ENCODE measurements at places on chromosomes 13 and 19.

- no peak for DNase-seq
Observed at GRCh38 chr19:47226426-47227351, 4.3 kb downstream of the BBC3 start.

- DNase-seq: no peak
Observed at GRCh38 chr13:42807866-42808265, 26.5 kb downstream of the FAM216B start.

- DNase-seq: no peak
Observed at GRCh38 chr19:48284896-48285295, 15.0 kb downstream of the ZNF114 start.

DNA sequence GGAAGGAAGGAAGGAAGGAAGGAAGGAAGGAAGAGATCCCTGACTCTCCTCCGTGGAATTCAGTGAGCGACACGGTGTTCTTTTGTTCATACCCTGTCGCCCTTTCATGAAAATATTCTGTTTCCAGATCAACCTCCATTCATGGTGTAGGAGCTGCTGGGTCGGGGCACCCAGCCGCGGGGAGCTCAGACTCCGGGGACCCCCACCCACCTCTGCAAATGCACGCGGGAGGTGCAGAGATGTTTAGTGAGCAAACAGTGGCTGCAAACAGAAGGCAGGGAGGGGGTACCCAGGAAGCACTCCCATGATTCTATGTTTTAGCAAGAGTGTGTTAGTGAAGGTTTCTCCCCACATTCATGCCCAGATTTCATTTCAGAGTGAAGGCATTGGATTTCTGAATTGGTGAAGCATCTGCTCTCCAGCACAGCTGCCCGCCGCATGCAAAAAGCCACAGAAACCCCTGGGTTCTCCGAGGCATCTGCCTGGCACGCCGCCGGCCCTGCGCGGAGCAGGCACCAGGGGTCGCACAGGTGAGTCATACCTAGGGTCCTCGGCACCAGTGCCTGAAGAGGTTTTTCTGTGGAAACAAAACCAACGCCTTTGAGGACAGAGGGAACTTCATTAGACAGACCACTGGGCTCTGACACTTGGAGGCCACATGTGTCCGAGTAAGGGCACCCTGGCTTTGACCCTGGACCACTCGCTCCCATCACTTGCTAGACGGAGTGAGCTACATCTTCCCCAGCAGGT, 80.6 kb downstream of the ZNF557 start:
- DNase-seq: no peak

- DNase-seq: no peak
Observed at GRCh38 chr13:97422118-97423054, 11.6 kb upstream of the RAP2A start.

- no peak for DNase-seq
Observed at GRCh38 chr13:81927347-81927746, 1586.4 kb upstream of the SPRY2 start.

DNA sequence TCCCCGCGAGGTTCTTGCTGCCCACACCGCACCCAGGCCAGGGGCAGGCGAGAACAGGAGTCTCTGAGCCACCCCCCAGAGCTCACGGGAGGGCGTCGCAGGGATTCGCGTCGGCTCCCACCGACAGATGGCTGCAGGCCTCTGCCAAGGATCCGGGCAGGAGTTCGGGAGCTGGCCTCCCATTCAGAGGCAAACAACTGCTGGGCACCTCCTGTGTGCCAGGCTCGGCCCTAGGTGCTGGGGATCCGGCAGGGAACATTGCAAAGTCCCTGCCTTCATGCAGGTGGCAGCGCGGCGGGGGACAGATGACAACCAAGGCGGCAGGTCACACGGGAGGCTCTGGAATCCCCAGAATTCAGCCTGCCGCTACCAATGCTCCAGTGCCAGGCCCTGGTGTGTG, 25.3 kb downstream of the LRRC4B start:
- no peak for DNase-seq

- no peak for DNase-seq
Observed at GRCh38 chr13:34430294-34430693, 511.8 kb upstream of the NBEA start.

DNA sequence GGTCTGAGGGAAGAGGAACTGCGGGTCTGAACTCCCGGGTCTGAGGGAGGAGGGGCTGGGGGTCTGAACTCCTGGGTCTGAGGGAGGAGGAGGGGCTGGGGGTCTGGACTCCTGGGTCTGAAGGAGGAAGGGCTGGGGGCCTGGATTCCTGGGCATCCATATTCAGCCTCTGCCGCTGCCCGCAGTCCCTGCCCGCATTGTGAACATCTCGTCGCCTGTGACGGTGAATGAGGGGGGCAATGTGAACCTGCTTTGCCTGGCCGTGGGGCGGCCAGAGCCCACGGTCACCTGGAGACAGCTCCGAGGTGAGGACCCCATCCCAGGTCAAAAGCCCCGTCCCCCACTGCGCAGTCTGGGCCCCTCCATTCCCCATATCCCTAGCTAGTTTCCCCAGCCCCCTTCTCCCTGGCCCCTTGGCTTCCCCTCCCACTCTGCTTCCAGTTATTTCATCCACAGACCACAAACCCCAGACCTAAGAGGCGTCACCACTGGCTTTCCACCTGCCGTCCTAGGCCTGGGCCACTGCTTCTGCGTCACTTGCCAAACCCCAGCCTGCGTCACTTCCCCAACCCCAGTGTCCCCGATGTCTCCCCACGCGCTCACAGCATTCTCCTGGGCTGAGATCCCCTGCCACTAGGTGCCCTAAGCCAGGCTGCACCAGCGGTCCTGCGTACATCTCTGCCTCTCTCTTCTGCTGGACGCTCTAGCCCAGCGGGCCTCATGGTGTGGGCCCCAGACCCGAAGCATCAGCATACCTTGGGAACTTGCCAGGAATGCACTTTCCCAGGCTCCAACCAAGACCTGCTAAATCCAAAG, 13.9 kb downstream of the IGLON5 start:
- DNase-seq: no peak

- DNase-seq: no peak
Observed at GRCh38 chr13:113631341-113632095, 26.5 kb downstream of the ATP4B start.

- no peak for DNase-seq
Observed at GRCh38 chr13:24179486-24179850, 18.9 kb downstream of the SPATA13 start.

GRCh38 chr19:48926909-48927308, 6.6 kb upstream of the DHDH start:
- peak; percentile 26 for DNase-seq

DNA sequence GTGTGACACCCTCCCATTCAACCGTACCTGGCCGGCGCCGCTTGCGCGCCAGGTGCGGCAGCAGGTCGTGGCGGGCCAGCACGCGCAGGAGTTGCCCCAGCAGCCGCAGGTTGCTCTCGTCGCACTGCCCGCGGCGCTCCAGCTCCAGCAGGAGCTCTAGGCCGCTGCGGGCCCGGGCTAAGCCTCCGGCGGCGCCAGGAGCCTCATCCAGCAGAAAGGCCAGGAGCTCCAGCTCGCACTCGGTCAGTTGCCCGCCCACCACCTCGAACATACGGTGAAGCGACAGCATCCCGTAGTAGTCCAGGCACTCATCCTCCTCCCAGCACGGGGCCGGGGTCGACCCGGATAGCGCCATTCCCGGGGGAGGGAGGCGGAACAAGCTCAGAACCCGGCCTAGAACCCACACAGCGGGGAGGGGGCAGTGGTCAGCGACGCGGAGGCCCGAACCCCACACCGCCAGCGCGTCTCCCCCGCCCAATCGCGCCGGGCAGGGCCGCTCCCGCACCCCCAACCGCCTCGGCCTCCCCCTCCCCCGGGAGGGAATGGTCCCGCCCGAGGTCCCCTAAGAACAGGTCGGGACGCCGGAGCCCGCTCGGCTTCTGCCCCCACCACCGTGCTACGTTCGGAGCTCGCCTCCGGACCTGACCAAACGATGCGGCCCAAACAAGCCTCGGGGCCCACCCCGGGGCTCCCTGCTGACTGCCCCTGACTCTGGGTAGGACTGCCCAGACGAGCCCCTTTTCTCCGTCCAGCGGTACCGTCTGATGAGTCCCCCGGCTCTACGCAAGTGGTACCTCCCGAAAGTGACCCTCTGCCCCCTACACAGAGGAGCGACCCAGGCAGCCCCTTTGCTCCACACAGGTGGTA, 591 bp downstream of the DEDD2 start:
- DNase-seq: no peak

GRCh38 chr19:12052497-12053169, at the start of gene ZNF878:
Gene ZNF878 (minus strand): TSS chr19:12052961. CDS start chr19:12052801, 160 bp downstream.
- peak; percentile 33 for DNase-seq

- DNase-seq: no peak
Observed at GRCh38 chr19:11551603-11552235, 7.3 kb downstream of the ELOF1 start.

- no peak for DNase-seq
Observed at GRCh38 chr19:5369304-5369703, 28.7 kb upstream of the PTPRS start.

DNA sequence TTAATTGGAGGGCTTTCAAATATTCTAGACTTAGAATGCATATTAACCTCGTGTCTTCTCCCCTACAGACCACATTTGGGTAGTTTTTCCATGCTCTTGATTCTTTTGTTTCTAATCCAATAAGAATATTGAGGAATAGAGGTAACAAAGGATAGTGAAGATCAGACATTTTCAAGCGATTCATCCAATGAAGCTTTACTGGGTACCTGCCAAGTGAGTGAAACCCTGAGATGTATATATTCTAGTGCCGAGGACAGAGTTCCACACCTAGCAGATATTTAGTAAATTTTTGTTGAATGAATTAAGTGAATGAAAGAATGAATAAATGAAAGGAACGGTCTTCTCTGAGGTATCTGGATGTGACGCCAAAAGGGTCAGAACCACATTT, 442 bp upstream of the RFC3 start:
- DNase-seq: no peak

GRCh38 chr19:4962085-4962619, 6.8 kb upstream of the KDM4B start:
- DNase-seq: no peak

GRCh38 chr13:42395086-42395821, 123.3 kb downstream of the AKAP11 start:
- no peak for DNase-seq

GRCh38 chr19:6773323-6773931, 919 bp downstream of the VAV1 start:
- DNase-seq: peak; percentile 50

DNA sequence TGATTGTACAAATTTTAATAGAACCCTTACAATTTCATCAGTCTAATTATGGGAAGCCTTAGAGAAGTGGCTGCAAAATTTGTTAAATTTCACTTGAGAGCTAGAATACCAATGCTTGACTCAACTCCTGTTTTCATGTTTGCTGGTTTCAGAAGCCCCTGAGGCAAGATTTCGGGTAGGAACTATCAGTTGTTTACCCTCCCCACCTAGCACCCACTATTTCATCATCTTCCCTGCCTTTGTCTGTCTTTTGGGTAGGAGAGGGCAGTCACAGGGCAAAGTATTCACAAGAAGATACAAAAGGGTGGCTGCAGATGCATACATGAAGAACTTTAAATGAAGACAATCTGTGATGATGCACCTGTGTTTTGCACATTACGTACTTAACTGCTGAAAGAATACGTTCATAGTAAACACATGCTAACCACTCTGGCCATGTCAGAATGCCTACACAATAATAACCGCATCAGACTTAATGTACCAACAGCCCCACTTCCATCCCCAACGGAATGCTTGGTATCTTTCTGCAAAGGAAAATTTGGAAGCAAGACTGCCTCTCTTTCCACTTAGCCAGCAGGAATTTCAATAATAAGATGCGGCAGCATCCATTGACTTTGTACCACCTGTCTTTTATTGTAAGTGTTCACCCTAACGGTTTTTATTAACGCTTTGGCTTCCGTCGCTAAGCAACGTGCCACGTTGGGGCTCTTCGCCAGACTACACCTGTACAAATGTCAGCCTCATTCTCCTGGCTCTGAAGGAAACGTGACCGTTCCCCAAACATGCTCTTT, 30.4 kb downstream of the TPT1 start:
- no peak for DNase-seq

DNA sequence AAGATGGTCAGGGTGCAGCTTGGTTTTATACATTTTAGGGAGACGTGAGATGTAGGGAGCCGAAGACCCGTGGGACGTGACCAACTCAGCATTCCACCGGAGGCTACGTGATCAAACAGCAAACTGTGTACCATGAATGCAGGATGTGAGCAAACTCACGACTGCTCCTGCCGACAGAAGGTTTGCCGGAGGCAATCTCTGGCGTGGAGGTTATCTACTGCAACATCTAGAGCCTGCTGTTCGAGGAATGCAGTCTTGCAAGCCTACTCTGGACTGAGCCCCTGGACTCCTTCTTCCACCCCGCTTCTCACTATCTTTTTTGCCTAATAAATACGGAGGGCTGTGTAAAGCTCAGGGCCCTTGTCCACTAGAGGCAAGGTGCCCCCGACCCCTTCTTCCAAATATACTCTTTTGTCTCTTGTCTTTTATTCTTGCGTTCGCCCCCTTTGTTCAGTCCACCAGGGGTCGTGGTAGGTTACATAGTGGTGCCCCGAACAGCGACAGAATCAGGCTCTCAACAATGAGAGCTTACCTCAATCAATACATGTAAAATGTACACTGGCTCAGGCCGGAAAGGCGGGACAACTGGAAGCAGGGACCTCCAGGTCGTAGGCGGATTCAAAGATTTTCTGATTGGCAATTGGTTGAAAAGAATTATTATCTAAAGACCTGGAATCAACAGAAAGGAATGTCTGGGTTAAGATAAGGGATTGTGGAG, 8.9 kb upstream of the OR1I1 start:
- DNase-seq: no peak

- DNase-seq: no peak
Observed at GRCh38 chr19:23784274-23784673, 25.6 kb upstream of the ZNF681 start.
